ENCODE measurements at places on chromosomes 5 and 9. TPM values are rescaled to one million over a fixed set of nuclear protein-coding genes. Genes with fewer than 3 reads are reported as not detected.

EXD3 gene
- total RNA-seq, result 5.2 TPM

B4GALT7 gene
- total RNA-seq, result 16.8 TPM

MOB3B gene
- total RNA-seq, result 0.25 TPM

TAF1L gene
- total RNA-seq, result not detected

MLANA gene
- total RNA-seq, result not detected

IFNA21 gene
- total RNA-seq, result not detected

KCNV2 gene
- not detected for total RNA-seq

PCDHGA6 gene
- total RNA-seq, result 7.4 TPM

WDR36 gene
- 90.8 TPM for total RNA-seq

CCNJL gene
- total RNA-seq, result 0.82 TPM

PCDHB1 gene
- total RNA-seq, result not detected

ZNF618 gene
- 5.8 TPM for total RNA-seq

PAEP gene
- not detected for total RNA-seq

GRCh38 chr5:158123595-158123994, 264.6 kb upstream of the CLINT1 start:
- DNase-seq, result no peak

DNA sequence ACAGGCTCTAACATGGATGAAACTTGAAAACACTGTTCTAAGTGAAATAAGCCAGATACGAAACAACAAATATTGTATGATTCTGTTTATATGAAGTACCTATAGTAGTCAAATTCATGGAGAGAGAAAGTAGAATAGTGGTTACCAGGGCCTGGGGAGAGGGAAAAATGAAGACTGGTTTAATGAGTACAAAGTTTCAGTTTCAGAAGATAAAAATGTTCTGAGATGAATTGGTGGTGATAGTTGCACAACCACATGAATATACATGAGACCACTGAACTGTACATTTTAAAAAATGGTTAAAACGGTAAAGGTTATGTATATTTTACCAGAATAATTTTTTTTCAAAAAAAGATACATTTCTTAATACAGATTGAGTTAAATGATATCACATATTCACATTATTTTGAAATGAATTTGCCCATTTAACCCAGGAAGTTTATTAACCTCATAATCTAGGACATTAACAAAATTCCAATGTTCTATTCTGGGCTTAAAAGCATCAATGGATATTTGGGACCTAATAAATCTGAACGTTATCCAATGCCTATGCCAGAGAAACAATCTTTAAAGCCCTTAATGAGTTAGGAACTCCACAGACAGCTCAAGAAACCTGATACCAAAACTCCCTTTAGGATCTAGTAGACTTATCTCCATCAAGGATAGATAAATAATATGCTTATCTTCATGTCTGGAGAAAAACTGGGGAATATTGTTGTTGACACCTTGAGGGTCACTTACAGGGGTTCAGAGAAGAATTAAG, 521.3 kb downstream of the EFNA5 start:
- no peak for DNase-seq

DNA sequence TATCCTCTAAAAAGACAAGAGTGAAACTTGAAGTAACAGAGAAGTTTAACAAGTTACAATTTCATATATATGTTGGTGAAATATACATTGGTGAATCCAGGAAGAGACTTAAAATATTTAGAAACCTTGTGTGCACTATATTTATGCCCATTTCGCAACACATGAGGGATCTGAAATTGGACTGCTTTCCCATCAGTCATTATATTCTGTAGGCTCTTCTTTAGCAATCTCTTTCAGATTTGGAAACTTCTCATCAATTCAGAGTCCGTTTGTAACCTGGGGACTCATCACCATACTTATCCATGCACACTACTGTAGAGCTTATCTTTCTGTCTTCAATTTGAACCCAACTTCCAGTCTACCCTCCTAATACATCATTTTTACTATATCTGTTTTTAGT, 2.1 kb downstream of the ITGA1 start:
- no peak for DNase-seq

- DNase-seq, result peak; percentile 61
These were observed 41.1 kb downstream of the FAM174A start for GRCh38 chr5:100576217-100576751.

DNA sequence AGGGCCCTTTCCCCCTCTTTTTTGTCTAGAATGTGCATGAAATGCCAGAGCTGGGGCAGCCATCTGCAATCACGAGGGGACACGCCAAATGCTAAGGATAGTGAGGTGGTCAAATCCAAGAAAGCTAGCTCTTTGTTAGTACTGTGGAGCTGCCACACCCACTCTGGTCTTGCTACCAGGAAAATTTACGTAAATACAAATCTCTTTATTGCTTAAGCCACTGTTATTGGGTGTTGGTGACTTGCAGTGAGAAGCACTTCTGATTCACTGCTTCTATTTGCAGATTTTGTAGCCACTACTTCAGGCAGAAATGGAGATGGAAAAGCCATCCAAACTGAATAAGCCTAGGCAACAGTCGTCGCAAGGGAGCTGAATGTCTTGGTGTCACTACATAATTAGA, 25.6 kb upstream of the SUSD1 start:
- DNase-seq, result no peak

GRCh38 chr5:149735066-149735465, 5.0 kb downstream of the PPARGC1B start:
- no peak for DNase-seq

DNA sequence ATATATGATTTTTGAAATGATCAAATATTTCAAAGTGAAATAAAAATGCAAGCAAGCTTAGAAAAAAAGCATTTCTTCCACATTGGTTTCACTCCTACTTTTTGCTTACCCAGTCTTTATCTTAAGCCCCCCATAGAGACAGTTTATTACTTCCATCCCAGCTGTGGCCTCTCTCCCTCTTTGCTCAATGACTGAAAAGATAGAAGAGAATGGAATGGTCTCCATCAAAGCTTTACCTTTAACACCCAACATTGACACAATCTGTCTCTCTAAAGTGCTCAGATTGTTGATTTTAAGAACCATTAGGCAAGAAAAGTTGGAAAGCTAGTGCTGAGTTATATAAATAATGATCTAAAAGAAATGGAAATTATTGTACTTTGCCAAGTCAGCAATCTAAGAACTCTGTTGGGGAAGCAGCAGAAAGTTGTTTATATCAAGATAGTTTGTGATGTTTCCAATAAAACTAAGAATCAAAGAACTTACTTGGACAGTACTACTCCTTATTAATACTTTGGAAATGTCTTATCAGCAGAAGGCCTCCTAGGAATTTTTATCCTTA, 277.5 kb upstream of the NREP start:
- peak; percentile 33 for DNase-seq

DNA sequence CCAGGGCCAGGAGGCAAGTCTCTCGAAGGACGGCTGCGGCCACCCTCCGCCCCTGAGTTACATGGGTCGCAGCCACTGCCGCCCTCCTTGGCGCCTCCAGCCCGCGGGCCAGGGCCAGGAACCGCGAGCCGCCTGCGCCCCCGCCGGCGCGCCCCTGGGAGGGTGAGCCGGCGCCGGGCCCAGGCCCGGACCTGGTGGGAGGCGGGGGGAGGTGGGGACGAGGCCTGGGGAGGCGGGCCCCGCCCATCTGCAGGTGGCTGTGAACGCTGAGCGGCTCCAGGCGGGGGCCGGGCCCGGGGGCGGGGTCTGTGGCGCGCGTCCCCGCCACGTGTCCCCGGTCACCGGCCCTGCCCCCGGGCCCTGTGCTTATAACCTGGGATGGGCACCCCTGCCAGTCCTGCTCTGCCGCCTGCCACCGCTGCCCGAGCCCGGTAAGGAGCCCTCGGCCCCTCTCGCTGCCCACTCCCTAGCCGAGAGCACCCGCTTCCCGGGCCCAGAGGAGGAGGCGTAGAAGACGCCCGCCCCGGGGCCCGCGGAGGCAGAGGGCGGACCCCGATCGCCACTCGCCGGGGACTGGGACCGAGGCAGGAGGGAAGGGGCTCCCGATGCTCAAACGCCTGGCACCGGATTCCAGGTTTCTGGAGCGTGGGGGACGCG, at the start of gene ASS1:
TSS of gene ASS1 (plus strand) at position 397 of the 657 bp plus-strand sequence. CDS start 7,268 bp downstream, outside the sequence.
- DNase-seq, result no peak

GRCh38 chr9:72695365-72695764, 174.0 kb downstream of the TMC1 start:
- DNase-seq, result no peak

GRCh38 chr5:124754206-124754927, 7.9 kb upstream of the ZNF608 start:
- no peak for DNase-seq

DNA sequence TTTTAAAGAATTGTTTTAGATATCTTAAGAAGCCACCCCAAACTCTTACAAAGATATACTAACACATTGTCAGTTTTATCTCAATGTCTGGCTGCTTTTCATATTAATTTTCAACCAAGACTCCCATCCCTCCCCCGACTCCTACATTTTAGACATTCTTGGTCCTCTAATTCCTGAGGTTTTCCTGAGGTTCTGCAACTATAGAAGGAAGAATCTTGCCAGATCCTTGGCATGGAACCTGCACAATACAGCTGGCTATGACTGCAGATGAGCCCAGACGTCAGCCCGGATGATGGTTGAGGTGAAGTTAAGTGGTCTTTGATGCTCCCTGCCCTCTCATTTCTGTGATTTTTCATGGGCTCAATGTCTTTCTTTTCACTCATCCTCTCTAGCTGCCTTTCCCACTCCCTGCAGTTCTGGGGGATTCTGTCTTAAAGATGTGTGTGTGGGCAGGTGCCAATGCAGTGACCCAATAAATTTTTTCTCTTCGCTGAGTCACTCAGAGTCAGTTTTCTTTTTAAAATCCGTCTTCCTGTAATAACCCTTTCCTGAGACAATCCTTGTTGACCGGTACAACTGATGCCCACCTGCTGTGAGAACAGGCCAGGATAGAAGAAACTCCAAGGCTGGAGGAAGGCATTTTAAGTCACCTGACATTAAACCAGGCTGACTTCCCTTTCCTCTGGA, 237.8 kb upstream of the GAS1 start:
- peak; percentile 52 for DNase-seq

GRCh38 chr9:116656501-116656971, 30.6 kb upstream of the TRIM32 start:
- DNase-seq, result no peak

- peak; percentile 1 for DNase-seq
These were observed at the start of gene MCTP1 for GRCh38 chr5:95284572-95285408. Gene MCTP1, minus strand, starts transcription at chr5:95285094.

DNA sequence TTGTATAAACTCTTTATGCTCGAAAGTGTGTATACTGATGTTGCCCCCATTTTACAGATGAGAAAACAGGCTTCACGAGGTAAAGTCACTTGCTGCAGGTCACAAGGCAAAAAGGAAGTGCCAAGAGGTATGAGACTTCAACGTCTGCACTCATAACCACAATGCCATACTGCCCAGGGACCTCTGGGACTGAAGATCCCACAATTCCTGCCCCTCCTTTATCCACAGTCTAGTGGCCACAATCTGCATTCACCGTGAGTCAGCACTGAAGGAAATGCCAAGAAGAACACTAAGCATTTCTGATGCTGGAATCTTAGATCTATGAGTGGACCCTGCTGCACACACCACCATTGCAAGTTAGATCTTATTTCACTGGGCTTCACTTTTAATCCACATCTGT, 37.3 kb downstream of the MED27 start:
- DNase-seq, result peak; percentile 95

- no peak for DNase-seq
These were observed 69.3 kb downstream of the NTNG2 start for GRCh38 chr9:132231019-132231701.

GRCh38 chr5:4977416-4978110, 162.6 kb upstream of the ADAMTS16 start:
- DNase-seq, result peak; percentile 15

DNA sequence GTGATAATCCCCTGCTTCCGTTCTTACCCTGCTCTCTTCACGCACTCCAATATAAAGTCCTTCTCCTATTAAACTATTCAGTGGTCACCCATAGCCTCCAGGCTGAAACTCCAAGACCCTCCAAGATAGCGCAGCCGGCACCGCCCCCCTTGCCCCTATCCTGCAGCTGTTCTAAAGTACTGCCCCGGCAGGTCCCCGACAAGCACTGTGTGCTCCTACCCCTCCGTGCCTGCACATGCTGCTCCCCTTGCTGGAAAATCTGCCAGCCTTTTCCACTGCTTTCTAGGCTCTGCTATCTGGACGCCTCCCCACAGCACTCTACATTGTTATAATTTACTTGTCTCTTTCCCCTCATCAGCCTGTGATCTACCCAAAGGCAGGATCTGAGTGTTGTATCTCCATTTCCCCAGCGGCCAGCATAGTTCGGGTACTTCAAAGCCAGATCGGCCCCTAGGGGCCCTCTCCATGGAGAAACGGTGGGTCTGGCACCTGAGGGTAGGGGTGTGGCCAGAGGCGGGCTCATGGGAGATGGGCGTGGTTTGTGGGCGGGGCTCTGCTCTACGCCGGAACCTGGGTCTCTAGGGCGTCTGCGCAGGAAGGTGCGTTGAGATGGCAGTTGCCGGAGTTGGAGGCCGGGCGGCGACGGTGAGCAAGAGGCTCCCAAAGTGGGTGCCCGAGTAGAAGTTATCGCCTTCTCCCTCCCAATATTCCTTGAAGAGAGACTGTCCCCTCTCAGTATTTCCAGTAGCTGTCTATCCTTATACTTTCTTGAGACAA, 83.5 kb upstream of the RUSC2 start:
- DNase-seq, result no peak

GRCh38 chr5:143494162-143494561, 90.7 kb upstream of the NR3C1 start:
- DNase-seq, result peak; percentile 89

GRCh38 chr5:93058309-93058708, 522.7 kb downstream of the NR2F1-AS1 start:
- DNase-seq, result peak; percentile 70

DNA sequence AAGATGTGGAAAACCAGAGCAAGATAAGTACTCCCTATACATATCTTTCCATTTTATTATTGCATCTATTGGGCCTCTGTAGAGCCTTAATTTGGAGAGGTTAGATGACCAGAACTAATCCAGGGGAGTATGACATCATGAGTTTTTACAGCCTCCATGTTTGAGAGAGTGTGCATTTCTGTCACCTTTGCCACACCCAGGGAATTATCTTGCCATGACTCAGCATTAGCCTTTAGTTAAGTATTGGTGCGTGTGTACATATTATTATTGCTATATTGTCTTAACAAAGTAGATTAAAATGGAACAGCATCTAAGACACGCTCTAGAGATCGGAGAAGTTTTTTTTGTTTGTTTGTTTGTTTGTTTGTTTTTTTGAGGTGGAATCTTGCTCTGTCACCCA, 27.6 kb downstream of the DIMT1 start:
- DNase-seq, result no peak

GRCh38 chr9:120382453-120382852, 197.5 kb downstream of the CDK5RAP2 start:
- no peak for DNase-seq

DNA sequence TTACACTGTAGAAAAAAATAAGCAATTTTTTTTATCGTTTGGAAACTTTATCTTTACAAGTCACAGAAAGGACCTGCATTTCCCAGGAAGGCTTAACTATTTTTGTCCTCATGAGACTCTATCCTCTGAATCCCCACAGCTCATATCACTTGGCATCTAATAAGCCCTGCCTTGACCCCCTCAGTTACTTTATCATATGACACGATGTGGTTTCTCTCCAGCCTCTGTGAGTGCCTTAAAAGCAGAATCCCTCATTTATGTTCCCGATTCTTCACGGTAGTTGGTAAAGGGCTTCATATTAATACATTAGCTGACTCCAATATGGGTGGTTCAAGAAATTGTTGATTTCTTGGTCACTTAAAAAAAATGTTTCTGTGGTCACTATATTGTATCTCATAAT, 296.6 kb upstream of the GRAMD2B start:
- no peak for DNase-seq
